ENCODE measurements at places on chromosomes 5 and 9.

DNA sequence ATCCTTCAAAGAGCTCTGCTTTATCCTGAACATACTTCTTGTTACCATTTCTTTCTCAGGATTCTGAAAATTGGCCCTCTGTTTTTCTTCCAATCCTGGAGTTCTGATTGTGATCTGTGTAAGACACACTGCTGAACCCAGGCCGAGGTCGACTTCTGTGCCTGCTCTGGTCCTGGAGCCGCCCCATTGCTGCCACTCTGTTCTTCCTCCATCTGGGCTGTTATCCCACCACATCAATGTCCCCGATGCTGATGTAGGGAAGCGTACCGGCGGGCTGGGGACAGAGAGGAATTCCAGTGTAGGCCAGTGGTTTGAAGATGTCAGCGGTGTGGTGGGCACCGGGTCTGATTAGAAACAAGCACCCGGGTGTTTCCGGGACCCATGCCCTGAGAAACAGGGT is 102.5 kb downstream of the LIFR start:
- no peak for DNase-seq

DNA sequence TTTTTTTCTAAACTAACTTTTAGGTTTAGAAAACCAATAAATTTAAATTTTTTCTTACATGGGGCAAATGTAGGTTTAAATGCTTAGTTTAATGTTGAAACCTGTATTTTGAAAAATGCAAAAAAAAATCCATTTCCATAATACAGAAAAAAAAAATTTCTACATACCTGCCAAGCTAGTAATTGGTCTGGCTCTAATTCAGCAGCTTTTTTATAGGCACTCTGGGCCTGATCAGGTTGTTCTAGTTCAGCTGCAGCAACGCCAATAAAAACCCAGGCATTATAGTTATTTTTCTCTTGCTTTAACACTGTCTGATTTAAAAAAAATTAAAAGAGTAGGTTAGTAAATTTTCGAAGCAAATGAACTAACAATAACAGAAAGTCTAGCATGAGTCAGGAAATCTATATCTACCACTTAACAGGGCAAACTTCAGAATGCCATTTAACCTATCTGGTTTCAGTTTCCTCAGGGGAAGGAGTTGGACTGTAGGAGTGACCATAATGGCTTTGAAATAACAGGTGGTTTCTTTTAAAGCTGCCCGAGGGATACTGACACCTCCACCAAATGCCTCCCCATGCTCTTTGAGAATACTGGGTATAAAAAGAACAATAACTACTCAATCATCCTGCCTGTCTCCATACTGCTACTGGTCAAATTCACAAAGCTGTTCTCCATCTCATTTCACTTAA is 11.6 kb downstream of the SKIC3 start:
- no peak for DNase-seq

DNA sequence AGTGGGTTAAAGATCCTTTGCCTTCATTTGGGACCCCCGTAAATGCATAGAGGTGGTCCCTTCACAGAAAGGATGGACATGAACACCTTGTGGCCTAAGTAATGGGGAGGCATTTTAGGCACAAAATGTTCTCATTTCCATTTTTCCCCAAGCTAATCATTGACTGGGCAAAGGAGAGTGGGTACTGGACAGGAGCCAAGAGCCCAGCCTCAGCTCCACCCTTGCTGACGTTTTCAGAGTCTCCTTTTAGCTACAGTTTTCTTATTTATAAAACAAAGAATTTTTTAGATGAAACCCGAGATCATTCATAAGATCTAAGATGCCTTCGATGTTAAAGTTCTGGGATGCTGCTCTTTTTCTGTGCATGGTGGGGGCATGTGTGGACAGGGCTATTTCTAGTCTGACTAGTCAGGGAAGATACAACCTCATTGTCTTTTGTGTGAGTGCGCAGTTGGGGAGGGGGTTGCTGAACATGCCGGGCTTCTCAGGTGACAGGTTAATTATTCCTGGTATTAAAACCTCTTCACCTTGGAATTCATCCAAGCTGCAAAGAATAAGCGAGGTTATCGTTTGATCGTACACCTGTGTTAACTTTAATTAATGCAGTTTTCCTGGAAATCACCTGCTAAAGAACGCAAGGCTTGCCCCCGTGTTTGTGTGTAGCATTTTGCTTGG is 48.4 kb downstream of the ADAMTS16 start:
- DNase-seq = no peak

DNA sequence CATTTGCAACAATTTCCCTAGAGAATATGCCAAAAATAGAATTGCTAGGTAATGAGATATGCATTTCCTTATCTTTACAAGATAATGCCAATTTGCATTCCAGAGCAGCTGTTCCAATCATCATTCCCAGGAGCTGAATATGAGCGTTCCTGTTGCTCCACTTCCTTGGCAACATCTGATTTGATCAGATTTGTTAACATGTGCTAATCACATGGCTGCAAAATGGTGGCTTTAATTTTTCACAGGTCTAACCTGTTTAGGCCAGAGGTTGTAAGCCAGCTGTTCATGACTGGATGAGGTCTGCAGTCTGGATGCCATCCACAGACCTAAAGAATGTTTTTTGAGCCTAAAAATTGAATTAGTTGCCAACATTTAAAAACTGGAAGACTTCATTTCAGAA is 220.7 kb upstream of the IL12B start:
- DNase-seq = no peak

DNA sequence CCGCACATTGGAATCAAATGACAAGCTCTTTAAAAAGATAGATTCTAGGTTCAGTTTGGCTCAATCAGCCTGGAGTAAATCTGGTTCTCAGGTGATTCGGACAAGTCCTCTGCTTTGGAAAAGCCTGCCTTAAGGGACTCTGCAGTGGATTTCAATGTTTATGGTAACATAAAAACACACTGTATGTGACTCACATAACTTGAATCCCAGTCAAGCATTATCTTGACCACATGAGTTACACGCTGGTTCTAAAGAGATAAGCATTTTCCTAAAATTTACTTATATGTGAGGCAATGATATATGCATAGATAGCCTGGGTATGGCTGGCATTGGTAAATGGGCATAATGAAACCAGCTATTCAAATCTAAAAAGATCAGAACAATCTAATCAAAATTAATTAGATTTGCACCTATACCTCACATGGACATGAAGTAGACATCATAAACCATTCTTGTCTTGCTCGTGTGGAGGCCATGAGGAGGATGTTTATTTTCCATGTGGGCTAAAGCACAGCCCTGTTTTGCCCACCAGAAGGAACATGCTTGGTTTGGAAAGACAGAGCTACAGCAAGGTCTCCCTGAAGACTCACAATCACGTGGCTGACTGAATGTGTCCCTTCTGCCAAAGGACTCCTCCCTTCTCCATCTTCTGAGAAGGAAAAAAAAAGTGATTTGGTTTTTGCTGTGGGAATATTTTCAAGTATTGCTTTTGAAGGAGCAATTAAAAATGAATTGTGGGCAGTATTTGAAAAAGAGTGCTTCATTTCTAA is 351.7 kb downstream of the DIRAS2 start:
- no peak for DNase-seq

- no peak for DNase-seq
These were observed 655.2 kb upstream of the RIOK2 start for GRCh38 chr5:97838214-97838613.

DNA sequence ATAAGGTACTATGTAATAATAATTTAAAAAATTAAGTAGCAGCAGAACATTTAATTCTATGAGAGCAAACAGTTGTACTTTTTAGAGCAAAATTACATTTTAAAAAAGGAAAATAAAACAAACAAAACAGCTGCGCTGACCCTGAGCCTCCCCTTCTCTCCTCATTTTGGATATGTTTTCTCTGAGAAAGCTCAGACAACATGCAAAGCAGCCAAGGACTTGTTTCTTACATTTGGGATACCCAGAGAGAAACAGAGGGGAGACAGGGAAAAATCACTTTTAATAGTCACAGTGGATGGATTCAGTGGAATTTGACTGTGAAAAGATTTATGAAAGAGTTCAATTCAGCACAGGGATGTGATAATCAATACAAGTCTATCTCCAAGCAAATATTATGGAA is 299.2 kb downstream of the EBF1 start:
- no peak for DNase-seq

DNA sequence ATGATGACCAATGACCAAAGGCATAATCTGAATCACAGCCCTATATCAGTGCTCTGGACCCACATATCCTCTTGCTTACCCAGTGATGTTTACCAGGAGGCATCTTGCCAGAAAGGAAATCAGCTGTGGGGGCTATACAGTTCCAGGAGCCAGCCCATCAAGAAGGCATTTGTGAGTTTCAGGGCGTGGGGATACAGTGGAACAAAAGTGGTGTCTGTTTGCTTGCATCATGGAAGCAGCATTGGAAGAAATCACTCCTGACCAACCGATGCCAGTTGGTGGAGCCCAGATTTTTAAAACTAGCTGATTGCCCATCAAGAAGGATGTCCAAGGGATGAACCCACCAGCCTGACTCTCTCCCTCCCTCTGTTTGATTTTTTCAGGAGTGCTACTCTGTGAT is 106.5 kb upstream of the EGFLAM start:
- DNase-seq = no peak

- no peak for DNase-seq
These were observed 62.7 kb upstream of the RXRA start for GRCh38 chr9:134263596-134263995.

- no peak for DNase-seq
These were observed 18.6 kb upstream of the NKD2 start for GRCh38 chr5:989961-990530.

DNA sequence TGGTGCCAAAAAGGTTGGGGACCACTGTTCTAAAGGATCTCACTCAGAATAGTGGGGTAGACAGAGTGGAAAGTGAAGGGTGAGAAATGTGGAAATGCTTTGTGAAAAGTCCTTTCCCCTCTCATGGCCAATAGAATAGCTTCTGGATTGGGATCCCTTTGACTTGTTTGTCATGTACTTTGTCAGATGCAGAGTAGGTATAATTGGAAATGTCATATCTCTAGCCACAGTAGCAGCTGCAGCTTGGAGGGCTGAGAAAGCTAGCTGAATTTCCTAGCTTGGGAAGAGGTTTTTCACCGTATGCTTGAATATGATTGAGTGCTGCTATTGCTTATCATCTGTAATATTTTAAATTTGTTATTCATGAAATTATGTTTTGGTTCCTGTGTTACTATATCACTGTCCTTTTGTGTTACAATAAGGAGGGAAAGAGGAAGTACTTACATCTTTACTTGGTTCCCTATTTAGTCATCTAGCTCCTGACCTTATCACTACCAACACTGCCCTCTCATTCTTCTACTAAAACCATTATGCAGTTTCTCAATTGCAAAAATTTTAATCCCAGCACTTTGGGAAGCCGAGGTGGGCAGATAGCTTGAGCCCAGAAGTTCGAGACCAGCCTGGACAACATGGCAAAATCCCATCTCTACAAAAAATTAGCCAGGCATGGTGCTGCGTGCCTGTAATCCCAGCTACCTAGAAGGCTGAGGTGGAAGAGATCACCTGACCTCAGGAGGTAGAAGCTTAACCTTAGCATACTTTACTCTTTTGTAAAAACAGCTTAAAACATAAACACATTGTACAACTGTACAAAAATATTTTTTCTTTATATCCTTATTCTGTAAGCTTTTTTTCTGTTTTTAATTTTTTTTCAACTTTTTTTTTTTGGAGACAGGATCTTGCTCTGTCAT is 12.4 kb downstream of the SLC30A5 start:
- no peak for DNase-seq
